ENCODE measurements at places on chromosomes 7 and 10.

GRCh38 chr10:114806562-114807391 is 14.8 kb upstream of the FHIP2A start:
- DNase-seq, result no peak

GRCh38 chr10:21317902-21318301 is 207.6 kb downstream of the SKIDA1 start:
- no peak for DNase-seq

DNA sequence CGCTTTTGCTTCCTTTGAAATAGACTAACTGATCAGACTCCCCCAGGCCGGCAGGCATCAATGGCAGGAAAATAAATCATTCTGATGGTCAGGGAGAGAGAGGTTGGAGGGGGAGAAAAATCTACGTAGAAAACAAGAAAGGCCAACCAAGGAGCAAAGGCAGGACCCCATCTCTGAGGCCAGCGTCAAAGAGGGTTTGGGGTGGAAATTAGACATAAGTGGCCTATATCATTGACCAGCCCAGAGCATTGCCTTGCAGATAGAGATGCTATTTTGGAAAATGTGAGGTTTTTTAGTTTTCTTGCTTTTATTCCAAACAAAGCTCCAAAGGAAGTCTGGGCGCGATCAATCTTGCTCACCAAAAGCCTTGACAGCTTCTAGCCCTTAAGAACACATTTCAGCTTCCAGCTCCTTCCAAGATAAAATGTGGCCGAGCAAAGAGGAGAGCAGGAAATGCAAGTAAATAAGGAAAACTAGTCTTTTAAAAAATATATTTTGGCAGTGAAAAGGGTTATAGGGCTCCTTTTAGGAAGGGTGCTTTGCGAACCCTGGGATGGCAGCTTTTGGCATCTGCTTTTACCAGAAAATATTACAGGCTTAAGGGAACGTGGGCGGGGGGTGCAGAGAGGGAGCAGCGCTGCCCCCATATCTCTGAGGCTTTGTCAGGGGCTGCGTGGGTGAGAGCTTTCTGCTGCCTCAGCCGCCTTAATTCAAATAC is 2.0 kb upstream of the HOXA2 start:
- DNase-seq, result no peak

- no peak for DNase-seq
Observed at GRCh38 chr10:66209025-66209424, 716.8 kb upstream of the LRRTM3 start.

GRCh38 chr7:46539892-46540483 is 618.9 kb upstream of the IGFBP3 start:
- DNase-seq, result peak; percentile 64

DNA sequence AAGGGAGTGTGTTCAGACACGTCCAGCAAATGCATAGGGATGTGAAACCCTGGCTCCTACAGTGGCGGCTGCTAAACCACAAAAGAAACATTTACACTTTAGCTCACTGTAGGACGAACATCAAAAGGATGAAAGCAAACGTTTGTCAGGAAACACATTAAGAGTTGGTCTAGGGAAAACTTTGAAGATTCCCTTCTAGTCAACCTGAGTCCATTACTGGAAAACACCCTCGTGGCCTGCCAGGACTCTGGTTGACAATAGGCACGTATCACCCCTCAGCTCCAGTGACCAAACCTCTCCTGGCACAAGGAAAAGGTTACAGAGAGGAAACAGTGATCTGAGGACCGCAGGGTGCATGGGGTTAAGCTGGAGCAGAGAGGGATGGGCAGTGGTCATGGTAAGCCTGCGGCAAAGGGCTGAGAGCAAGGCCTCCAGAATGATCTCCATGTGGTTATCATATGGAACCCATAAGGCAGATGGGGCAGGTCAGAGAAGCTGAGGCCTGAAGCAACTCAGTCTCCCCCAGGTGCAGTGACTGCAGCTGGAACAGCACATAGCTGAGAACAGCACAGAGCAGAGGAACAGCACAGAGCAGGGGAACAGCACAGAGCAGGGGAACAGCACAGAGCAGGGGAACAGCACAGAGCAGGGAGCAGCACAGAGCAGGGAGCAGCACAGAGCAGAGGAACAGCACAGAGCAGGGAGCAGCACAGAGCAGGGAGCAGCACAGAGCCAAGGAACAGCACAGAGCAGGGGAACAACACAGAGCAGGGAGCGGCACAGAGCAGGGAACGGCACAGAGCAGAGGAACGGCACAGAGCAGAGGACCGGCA is 49.9 kb downstream of the CHST15 start:
- DNase-seq, result no peak

GRCh38 chr10:60348982-60349381 is 40.7 kb downstream of the ANK3 start:
- no peak for DNase-seq

GRCh38 chr7:157464111-157464970 is 127.5 kb downstream of the DNAJB6 start:
- no peak for DNase-seq

DNA sequence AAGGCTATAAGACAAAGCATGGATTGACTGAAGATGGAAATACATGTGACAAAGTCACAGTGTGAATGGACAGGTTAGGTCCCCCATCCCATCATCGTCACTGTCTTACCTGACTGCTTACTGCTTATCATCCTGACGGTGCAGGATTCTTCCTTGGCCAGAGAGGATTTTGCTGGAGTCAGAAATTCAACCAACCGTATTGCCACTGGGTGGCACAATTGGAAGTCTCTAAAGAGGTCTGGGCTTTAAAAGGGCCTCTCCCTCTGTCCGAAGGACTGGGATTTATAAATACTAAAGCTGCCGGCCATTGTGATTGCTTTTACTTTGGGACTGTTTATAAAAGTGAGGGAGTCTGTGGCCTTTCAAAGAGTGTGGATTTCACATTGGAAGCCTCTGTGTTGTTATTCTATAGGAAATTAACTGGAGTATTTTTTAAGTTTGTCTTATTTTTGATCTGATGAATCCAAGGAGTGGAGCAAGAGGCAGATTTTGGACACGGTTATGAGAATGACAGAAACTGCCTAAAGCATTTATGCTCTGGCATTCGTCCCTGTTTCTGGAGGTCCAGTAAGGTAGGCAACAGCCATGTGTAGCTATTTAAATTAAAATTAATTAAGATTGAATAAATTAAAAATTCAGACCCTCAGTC is 113.3 kb upstream of the CREB5 start:
- peak; percentile 63 for DNase-seq

GRCh38 chr7:130141884-130142653 is 63.1 kb downstream of the TMEM209 start:
- DNase-seq, result no peak

DNA sequence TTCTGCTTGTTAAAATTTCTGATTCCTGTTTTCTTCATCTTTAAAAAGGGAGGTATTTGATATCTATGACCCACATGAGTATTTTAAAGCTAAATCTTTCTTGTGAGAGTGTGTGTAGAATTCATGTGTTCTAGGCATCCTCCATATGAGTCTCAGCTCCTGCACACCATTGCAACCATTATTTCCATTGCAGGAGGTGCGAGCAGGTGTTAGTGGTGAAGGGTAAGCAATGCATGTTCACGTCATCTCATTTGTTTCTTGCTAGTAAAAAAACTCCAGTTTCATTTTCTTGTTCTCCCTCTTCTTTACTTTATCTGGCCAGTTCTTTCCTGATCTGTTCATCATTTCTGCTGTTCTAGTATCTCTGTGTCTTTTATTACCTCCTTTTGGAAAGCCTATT is 100.5 kb downstream of the ADRA2A start:
- no peak for DNase-seq

GRCh38 chr7:149624006-149624405 is 126.4 kb upstream of the ZNF746 start:
- DNase-seq, result peak; percentile 31

DNA sequence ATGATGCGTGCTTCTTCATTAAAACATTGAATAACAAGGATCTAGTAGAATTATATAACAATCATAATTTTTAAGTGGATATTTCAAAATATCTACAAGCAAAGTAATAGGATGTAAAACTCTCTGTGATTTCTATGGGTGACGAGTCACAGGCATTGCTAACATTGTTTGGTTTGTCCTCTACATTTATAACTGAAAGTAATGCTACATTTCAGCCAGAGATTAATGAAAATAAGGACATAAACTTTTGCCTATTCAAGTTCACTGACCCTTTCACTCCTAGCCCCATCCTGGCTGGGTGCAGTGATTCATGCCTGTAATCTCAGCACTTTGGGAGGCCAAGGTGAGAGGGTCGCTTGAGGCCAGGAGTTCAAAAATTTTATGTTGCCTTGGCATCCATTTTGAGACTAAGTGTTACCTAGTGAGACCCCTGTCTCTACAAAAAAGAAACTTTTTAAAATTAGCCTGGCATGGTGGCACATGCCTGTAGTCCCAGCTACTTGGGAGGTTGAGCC is 38.4 kb upstream of the HSPA12A start:
- DNase-seq, result no peak

DNA sequence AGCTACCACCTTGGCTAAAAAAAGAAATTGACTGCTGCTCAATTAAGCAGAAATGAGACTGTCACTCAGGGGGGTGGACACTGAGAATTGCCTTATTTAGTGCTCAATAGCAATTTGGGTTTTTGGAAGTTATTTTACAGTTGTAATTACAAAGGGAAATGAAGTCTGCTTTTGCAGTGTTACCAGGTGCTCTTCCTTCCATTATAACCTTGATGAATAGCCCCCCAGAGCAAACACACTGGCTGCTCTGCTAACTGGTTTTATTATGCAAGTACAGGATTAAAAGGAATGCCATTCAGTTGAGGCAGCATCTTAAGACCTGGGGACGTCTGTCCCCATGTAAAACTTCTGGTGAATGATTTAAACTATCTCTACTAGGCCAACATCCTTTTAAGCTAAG is 191.0 kb downstream of the EVX1 start:
- DNase-seq, result no peak

DNA sequence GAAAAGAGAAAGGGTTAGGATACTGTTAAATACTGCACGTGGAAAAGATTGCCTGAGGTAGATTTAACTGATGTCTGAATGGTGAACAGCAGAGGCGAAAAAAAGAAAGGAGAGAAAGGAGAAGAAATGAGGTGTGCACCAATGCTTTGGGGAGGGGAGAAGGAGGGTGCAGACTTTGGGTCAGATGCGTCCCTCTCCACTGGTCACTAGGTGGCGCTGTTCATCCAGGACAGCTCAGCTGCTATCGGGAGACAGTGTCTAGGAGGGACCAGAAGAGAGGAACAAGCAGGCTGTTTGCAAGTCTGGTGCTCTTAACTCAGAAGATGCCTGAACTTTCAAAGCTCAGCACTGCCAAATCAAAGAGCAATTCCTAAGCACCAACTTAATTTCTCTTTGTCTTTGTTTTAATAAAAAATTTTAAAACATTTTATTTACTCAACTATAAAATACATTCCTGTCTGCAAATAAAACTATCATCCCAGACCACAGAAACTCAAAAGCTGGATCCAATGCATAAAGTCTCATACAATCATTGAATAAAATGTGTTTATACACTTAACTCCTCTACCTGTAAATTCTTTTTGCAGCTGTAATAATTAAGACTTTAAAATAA is 83.9 kb upstream of the PDLIM1 start:
- peak; percentile 86 for DNase-seq

GRCh38 chr10:70277396-70278030 is 6.3 kb downstream of the NPFFR1 start:
- no peak for DNase-seq

GRCh38 chr7:4745265-4745919 is 30.0 kb upstream of the AP5Z1 start:
- no peak for DNase-seq
